ENCODE measurements at places on chromosomes 12 and 14. TPM values are rescaled to one million over a fixed set of nuclear protein-coding genes. Genes with fewer than 3 reads are reported as not detected.

The PNMA1 gene
- polyA plus RNA-seq: 23.8 TPM

The HRK gene
- polyA plus RNA-seq: 0.28 TPM

The SRRM4 gene
- polyA plus RNA-seq: 0.22 TPM

The GNG2 gene
- polyA plus RNA-seq: 41.1 TPM

The CLEC1B gene
- 0.19 TPM for polyA plus RNA-seq

The POTEG gene
- not detected for polyA plus RNA-seq

Measured in forelimb muscle (tissue), 1 donor.